Tibial artery (tissue), 4 donors: ENCODE measurements at places on chromosomes 3 and 15.

DNA sequence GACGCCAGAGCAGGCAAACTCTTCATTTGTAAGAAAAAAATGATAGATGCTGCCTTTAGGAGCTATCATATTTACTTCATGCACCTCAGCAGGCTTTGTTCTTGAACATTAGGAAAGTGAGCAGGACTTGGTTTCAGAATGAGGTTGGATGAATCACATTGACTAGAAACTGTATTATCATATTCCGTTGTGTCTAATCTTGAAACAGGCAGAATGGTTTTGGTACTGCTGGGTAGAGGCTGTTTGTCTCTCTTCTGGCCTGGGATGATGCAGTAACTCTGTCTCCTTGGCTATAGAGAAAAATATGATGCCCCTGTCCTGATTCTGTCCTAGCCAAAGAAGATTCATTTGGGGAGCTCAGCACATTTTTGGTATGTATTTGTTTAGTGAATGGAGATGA, 344.2 kb upstream of the GRM7 start:
- no peak overlapping the region for H3K4me3 ChIP-seq
- no peak overlapping the region for H3K27ac ChIP-seq
- no peaks in the 10 kb centered on the region for H3K27me3 ChIP-seq
- H3K36me3 ChIP-seq = no peaks in the 10 kb centered on the region

DNA sequence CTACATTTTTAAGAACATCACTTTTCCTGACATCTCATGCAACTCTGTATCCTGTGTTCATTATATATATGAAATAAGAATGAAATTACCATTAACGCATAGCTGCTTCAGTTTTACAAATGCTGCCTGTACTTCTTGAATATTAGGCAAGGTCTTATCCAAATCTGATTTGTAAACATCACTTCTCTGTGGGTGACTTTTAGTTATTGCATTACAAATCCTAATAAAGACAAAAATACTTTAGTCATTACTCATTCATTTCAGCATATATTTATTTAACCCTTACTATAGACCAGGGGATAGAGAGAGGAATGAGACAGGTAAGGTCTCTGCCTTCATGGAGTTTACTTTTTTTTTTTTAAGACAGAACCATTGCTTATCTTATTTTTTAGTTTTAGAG, 36.8 kb downstream of the MTMR10 start:
- no peak for DNase-seq
- H3K36me3 ChIP-seq = peaks cover 97% of the 10 kb centered on the region
- no peak overlapping the region for H3K27ac ChIP-seq
- no peaks in the 10 kb centered on the region for H3K4me1 ChIP-seq
- no peak overlapping the region for H3K4me3 ChIP-seq

- H3K27ac ChIP-seq = no peak overlapping the region
- H3K36me3 ChIP-seq = no peaks in the 10 kb centered on the region
- no peak overlapping the region for H3K4me3 ChIP-seq
- H3K4me1 ChIP-seq = no peaks in the 10 kb centered on the region
- peaks cover 22% of the 10 kb centered on the region for H3K27me3 ChIP-seq
- DNase-seq = no peak
Observed at GRCh38 chr3:98038876-98039275, 3.8 kb upstream of the GABRR3 start.

DNA sequence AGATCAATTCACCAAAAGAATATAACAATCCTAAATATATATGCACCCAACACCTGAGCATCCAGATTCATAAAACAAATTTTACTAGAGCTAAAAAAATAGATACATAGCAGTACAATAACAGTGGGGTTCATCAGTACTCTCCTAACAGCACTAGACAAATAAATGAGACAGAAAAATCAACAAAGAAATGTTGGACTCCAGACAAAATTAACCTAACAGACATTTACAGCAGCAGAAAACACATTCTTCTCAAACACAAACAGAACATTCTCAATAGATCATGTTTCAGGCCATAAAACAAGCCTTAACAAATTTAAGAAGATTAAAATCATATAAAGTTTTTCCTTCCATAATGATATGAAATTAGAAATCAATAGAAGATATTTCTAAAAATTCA, 124.8 kb upstream of the NECTIN3 start:
- no peak for DNase-seq
- no peak overlapping the region for H3K27ac ChIP-seq
- no peaks in the 10 kb centered on the region for H3K27me3 ChIP-seq
- H3K4me3 ChIP-seq = no peak overlapping the region

DNA sequence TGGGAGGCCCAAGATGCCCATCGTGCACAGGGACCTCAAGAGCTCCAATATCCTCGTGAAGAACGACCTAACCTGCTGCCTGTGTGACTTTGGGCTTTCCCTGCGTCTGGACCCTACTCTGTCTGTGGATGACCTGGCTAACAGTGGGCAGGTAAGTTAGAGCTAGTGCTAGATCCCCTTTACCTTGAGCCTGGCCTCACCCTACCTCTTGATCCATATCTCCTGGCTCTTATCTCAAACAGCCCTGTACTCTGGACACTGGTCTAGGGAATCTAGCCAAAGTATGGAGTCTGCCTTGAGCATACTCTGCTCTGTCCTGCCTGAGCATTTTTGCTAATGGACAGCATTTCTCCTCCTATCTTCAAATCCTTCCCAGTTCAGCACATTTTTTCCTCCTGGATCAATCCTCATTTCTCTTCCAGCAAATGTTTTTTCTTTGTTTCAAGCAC, 65.9 kb downstream of the TGFBR2 start:
- DNase-seq = no peak
- H3K27ac ChIP-seq = peak overlapping the region; percentile 18
- H3K27me3 ChIP-seq = no peaks in the 10 kb centered on the region
- no peak overlapping the region for H3K4me3 ChIP-seq
- peaks cover 56% of the 10 kb centered on the region for H3K36me3 ChIP-seq
- H3K4me1 ChIP-seq = peaks cover 57% of the 10 kb centered on the region

- no peak overlapping the region for H3K4me3 ChIP-seq
- no peak overlapping the region for H3K27ac ChIP-seq
- no peak for DNase-seq
- no peaks in the 10 kb centered on the region for H3K36me3 ChIP-seq
- no peaks in the 10 kb centered on the region for H3K4me1 ChIP-seq
Observed at GRCh38 chr3:132283440-132283839, 33.8 kb upstream of the ACP3 start.

- no peak overlapping the region for H3K4me3 ChIP-seq
- no peaks in the 10 kb centered on the region for H3K4me1 ChIP-seq
- H3K36me3 ChIP-seq = no peaks in the 10 kb centered on the region
- DNase-seq = no peak
- H3K27ac ChIP-seq = no peak overlapping the region
Observed at GRCh38 chr3:13708871-13709595, 160.1 kb downstream of the FBLN2 start.

GRCh38 chr3:168051531-168052471, 43.9 kb downstream of the GOLIM4 start:
- H3K4me3 ChIP-seq = peak overlapping the region; percentile 0
- H3K36me3 ChIP-seq = no peaks in the 10 kb centered on the region

DNA sequence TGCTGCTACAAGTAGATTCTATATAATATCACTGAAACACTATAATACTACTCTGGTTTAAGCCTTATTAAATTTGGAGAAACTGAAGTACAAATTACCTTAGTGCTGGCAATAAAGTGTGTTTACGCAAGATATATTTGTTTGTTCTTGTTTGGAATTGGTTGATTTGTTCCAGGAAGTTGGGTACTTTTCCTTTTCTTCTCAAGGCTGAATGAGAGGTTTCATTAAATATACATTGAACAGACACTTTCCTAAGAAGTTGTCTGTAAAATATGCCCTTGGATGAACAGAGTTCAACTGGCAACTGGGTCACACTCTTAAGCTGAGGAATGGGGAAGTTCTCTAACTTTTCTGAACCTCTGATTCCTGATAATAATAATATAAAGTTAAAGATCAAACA, 542.1 kb upstream of the NAALADL2 start:
- no peak overlapping the region for H3K4me3 ChIP-seq
- H3K4me1 ChIP-seq = no peaks in the 10 kb centered on the region
- no peak overlapping the region for H3K27ac ChIP-seq
- no peaks in the 10 kb centered on the region for H3K27me3 ChIP-seq
- no peaks in the 10 kb centered on the region for H3K36me3 ChIP-seq

GRCh38 chr3:168495932-168496331, 400.2 kb upstream of the GOLIM4 start:
- no peak for DNase-seq
- no peak overlapping the region for H3K27ac ChIP-seq
- H3K4me3 ChIP-seq = no peak overlapping the region
- no peaks in the 10 kb centered on the region for H3K27me3 ChIP-seq

- DNase-seq = no peak
- H3K36me3 ChIP-seq = peaks cover 75% of the 10 kb centered on the region
- no peak overlapping the region for H3K27ac ChIP-seq
- no peaks in the 10 kb centered on the region for H3K27me3 ChIP-seq
- H3K4me1 ChIP-seq = peaks cover 29% of the 10 kb centered on the region
Observed at GRCh38 chr15:40978562-40978961, 25.3 kb downstream of the CHAC1 start.

DNA sequence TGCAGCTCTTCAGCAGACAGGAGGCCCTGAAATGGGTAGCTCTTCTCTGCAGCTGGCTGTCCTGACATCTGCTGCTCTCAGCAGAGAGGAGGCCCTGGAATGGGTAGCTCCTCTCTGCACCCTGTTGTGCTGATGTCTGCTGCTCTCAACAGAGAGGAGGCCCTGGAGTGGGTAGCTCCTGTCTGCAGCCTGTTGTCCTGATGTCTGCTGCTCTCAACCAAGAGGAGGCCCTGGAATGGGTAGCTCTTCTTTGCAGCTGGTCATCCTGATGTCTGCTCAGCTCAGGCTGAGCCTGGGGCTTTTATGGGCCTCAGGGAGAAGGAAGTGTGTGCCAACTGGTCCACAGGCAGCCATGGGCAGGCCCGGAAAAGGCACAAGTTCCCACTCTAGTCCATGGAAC, 66.6 kb downstream of the PIK3CB start:
- H3K4me3 ChIP-seq = no peak overlapping the region
- H3K27me3 ChIP-seq = no peaks in the 10 kb centered on the region
- peaks cover 5% of the 10 kb centered on the region for H3K36me3 ChIP-seq
- no peak for DNase-seq
- no peaks in the 10 kb centered on the region for H3K4me1 ChIP-seq
- H3K27ac ChIP-seq = no peak overlapping the region

DNA sequence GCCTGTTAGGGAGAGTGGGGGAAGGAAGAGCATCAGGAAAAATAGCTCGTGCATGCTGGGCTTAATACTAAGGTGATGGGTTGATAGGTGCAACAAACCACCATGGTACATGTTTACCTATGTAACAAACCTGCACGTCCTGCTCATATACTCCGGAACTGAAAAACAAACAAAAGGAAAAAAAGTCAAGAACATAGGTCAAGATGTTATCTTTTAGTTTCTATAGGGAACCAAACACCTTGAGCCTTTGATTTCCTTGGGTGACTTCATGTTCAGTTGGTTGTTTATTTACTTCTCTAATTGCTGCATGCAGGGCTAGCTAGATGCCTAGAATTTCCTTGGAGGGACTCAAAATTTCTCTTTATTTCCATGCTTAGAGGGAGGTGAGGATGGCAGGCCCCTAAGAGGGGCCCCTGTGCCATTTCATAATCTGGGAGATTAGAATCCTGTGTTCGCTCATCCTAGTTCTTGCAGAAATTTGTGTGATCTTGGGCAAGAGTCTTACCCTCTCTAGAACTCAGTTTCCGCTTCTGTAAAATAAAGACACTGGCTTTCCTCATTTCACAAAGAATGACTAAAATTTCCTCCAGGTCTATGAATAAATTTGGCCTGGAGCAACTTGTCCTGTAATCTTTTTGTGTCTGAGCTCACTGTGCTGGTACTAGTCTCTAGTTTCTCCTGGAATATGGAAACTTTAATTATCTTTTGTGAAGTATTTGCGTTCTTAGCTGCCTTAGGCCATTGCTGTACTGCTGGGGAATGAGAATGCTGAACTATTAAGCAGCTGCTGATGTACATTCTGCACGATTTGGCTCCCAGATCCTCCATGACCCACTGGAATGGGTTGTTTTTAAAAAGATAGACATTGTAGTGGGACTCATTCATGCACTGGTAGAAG, 457.5 kb downstream of the EDEM1 start:
- H3K27me3 ChIP-seq = no peaks in the 10 kb centered on the region
- no peak overlapping the region for H3K4me3 ChIP-seq
- no peaks in the 10 kb centered on the region for H3K4me1 ChIP-seq
- no peaks in the 10 kb centered on the region for H3K36me3 ChIP-seq

DNA sequence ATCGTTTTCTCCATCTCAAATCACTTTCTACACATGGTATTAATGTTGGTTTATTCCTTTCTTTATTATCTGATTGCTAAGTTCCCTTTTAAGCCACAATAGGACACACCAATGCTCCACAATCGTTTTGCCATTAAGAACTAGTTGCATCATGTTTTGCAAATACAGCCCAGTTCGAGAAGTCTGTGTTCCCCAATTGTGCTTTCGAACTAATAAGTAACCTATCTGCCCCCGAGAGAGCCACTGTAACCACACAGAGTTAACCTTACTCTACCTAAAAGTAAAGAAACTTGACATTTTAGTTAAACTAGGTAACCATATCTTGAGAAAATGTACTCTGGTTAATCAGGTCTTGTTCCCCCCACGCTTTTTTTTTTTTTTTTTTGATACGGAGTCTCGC, 39.1 kb downstream of the MAGI1 start:
- no peaks in the 10 kb centered on the region for H3K4me1 ChIP-seq
- no peaks in the 10 kb centered on the region for H3K27me3 ChIP-seq
- DNase-seq = no peak
- no peak overlapping the region for H3K27ac ChIP-seq
- no peaks in the 10 kb centered on the region for H3K36me3 ChIP-seq

DNA sequence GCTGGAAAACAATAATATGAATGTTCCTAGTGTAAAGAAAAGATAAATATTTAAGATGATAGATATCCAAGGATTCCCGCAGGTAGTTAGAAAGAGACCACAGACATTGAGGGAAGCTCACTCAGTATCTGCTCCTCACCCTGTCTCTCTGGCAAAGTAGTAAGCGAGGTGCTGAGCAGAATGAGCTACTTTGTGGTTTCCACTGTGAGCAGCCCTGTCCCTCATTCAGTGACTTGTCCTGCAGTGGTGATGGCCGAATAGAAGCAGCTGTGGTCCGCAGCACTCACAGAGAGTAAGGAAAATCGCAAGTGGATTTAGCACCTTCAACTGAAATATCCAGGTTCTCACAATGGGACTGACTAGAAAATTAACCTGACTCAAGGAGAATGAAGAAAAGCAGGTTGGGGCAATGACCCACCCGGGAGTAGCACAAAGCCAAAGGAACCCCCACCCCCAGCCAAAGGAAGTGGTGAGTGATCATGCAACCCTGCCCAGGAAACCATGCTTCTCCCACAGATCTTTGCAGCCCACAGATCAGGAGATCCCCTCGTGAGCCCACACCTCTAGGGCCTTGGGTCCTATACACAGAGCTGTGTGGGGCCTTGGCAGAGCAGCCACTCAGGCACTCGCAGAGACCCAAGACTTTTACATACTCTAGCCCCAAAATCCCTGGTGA, 21.8 kb upstream of the SLC25A38 start:
- no peaks in the 10 kb centered on the region for H3K27me3 ChIP-seq
- no peak overlapping the region for H3K4me3 ChIP-seq
- no peaks in the 10 kb centered on the region for H3K4me1 ChIP-seq
- no peaks in the 10 kb centered on the region for H3K36me3 ChIP-seq

DNA sequence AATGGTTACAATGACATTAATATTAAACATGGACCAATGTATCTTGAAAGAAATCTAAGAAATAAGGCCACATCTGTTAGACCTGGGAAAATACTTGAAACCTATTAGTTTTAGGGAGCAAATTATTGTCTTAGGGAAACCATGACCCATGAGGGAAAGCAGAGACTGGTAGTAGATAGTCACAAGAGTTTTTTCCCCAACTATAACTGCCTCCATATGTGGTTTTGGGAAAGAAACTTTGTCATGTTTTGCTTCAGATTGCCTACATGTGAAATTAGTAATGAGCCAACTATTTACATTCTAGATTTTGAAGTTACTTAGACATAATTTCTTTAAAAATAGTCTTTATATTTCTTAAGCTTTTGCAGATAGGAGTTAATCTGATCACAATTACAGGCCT, 474.9 kb downstream of the ROBO2 start:
- no peaks in the 10 kb centered on the region for H3K27me3 ChIP-seq
- H3K4me1 ChIP-seq = no peaks in the 10 kb centered on the region
- H3K4me3 ChIP-seq = no peak overlapping the region
- no peak for DNase-seq
